ENCODE measurements at places on chromosomes 2 and 18. TPM values are rescaled to one million over a fixed set of nuclear protein-coding genes. Genes with fewer than 3 reads are reported as not detected.

Gene INPP5D
- 4.6 TPM for total RNA-seq

DNA sequence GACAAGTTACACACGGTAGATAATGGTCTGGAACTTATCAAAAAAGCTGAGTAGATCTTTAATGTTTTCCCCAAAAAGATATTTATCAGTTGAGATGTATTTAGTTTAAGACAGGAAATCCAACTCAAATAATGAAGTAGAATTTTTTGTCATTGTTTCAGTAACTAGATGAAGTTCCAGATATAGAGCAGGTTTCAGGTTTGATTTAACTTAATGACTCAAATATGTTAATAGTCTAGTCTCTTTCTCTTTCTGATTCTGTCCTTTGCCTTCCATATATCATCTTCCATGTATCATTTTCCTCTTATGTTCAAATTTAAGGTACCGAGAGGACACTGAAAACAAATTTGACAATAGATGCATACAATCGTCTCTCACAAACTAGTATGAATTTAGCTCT, 23.6 kb upstream of the DOCK10 start:
- no peak for DNase-seq

GRCh38 chr2:113175042-113175628, 1.4 kb downstream of the PSD4 start:
- no peak for DNase-seq

- no peak for DNase-seq
Measured at GRCh38 chr18:35042389-35043071, 1.3 kb downstream of the MAPRE2 start.

DNA sequence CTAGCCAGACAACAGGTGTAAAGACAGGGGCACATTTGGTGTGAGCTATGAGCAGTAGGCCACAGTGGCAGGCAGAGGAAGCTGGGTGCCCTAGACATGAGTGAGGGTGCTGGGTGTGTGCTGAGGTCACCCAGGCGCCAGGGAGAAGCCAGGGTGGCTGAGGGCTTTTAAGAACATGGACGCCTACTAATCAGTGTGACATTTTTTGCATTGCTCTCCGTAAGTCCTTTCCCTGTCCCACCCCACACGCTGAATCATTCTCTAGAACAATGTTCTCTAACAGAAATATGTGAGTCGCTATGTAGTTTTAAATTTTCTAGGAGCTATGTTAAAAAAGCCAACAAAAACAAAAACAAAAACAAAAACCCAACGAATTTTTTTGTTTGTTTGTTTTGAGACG, 204.5 kb upstream of the REV1 start:
- no peak for DNase-seq

- no peak for DNase-seq
Measured at GRCh38 chr2:175457895-175458448, 276.5 kb upstream of the ATP5MC3 start.

- no peak for DNase-seq
Measured at GRCh38 chr18:78113136-78113939, 863.7 kb downstream of the GALR1 start.
